Iris pigment epithelial cell (primary cell): ENCODE measurements at places on chromosomes 12 and 14.

- DNase-seq = no peak
Measured at GRCh38 chr14:77240336-77240915, 30.6 kb downstream of the NGB start.

DNA sequence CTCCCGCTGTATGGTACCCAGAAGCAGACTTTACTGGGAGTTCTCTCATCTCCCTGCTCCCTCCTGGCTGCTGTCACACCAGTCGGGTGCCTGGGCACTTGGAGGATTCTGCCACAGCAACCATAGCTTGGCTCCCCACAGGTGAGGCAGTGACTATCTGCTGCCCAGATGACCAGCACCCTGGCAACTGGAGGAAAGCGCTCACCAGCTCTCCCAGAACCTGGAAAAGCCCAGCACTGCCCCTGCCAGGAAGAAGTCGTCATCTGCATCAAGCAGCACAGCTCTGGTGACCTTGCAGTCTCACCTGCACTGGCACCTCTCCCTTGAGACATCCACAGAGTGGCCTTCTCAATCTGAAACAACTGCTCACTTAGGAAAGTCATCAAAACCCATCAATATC lies 31.9 kb upstream of the TC2N start:
- no peak for DNase-seq

DNA sequence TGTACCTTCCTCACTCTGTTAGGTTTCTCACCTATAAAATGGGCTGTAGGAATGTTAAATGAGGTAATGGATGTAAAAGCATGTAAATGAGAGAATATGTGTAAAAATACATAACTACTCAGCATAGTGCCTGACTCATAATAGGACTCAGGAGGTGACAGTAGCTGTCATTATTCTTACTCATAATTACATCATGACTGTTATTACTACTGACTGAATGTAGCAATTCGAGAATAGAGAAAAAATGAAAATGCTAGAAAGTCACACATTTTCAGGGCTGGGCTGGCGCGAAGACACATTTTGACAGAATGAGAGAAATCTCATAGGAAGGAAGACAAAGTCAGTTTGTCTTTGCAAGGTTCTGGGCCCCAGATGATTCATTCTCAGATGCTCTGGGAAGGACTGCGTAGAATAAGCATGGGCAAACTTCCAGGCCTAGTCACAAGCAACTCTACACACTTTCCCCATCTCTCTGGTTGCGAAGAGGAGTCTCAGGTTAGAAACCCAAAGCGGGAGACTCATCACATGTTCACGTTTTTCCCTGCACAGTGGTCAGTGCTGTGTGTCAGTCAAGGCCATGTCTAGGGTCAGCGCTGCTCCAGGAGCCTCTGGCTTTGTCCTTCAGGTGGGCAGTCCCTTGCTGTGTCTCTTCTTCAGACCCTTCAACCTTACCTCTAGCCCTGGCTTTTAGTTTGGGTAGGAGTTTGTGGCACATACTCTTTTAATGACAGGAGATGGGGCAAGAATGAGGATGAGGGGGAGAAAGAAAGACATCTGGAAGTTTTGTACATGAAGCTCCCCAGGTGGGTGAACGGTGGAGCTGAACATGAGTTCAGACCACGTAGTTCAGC lies 8.4 kb downstream of the GPRC5A start:
- DNase-seq = peak; percentile 98

DNA sequence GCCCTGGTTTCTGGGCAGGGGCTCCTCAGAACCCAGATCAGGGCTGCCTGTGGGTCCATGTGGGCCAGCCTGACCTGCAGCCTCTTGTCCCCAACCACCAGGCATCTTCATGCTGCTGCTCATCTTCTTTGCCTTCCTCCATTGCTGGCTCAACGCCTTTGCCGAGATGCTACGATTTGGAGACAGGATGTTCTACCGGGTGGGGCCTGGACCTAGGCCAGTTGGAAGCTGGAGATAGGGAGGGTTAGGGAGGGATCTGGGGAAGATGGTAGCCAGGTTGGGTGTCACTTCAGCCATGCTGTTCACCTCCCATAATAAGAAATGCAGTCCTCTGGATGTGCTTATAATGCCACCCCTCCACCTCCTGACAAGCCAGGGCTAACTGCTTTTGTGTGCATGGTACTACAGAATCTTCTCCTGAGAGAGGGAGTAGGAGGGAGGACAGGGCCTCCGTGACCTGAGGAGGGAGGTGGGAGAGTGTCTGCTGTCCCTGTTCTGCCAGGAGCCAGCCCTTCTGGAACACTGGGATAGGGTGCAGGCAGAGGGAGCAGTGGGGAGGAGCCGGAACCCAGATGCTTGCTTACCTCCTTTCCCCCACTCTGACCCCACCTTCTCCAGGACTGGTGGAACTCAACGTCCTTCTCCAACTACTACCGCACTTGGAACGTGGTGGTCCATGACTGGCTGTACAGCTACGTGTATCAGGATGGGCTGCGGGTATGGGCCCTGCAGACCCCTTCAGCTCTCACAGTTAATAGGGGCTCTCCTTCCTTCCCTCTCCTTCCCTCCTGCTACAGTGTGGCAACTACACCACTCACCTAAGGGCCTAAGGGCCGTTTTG lies 17.6 kb downstream of the SOAT2 start:
- no peak for DNase-seq

- DNase-seq = no peak
Measured at GRCh38 chr14:68677476-68677875, 115.4 kb downstream of the ZFP36L1 start.

GRCh38 chr12:46770501-46771183 lies 55.2 kb downstream of the SLC38A4 start:
- peak; percentile 77 for DNase-seq

GRCh38 chr12:125194987-125195386 lies 129.8 kb downstream of the AACS start:
- no peak for DNase-seq

DNA sequence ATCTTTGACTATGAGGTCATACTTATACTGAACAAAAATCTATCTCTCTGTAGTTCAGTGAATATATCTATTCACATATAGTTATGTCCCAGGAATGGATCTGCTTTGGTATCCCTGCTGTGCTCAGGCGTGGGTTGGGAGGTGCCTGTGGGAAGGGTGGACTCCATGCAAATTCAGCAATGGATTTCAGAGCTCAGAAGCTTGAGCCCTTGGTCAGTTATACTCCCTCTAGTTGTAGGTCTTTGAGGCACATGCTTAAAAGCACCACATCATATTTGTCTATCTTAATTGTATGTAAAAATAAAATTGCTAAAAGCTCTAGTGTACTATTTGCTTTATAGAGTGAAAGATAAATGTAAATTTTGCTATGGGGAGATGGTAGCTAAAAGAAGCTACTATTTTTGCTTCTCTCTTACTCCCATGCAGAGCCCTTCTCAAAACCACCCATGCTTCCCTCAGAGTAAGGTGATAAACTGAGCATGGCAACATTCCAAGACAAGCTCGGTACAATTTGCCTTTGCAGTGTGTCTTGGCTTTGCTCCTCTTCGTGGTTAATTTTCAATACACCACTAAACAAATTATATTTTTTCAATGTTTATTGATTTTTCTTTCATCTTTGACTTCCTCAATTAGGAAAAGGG lies 54.9 kb downstream of the SLC16A7 start:
- DNase-seq = peak; percentile 36

DNA sequence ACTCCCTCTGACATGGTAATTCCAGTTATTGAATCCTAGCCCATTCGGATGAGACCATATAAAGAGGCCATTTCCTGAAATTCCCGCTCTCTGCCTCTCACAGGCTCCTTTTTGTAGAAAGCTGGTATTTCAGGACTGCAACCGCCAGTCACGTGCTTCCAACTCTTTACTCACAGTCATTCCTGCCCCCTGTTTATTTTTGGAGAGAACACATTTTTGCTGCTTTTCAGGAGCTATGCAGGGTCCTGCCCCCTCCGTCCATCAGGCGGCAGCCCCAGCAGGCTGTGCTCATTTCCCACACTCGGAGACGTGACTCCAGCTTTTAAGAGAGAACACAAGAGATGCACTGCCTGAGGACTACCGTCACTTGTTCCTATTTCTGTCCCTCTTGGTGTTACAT lies 26.8 kb downstream of the IFT43 start:
- peak; percentile 19 for DNase-seq

DNA sequence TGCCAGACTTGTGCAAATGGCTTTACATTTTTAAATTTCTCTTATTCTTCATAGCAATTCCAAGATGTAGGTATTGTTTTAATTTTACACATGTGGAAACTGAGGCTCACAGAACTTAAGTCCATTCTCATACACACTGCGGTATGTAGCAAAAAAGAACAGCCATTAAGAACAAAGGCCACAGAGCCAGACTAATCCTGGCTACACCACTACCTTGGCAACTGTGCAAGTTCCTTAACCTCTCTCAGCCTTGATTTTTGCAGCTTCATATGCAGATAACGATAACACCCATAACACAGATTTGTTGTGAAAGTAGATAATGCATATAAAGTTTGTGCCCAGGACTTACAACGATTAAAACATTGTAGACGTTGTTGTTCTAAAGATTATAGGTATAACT lies 81.1 kb downstream of the ABCC9 start:
- no peak for DNase-seq

DNA sequence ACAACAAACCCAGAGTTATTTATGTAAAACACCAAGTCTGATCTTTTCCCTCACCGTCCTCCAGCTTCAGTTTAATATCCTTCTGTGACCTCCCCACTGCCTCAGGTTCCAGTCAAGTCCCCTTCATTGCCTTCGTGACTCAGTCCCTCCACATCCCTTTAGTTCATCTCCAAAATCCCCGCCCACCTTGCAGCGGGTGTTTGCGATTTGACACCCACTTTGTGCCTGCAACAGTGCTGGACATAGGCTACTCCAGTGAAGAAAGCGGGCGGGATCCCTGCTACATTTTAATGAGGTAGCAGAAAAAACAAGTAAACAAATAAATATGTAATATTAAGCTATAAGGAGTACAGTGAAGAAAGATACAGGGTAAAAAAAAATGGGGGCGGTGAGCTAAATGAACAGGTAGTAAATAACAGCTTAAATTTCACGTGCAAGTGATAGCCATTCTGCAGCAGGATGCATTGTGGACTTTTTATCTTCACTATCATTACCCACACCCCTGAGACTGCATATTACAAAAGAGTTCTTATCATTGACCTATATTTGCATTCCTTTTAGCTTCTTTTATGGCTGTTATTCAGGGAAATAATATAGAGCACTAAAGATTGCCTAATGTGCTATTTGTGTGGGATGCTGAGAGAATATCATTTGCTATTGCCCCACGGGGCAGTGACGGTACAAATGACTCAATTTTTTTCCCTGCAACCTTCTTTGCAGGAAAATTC lies 222.8 kb upstream of the NUDT4 start:
- DNase-seq = peak; percentile 75
